Right renal cortex interstitium (tissue), 3 donors: ENCODE measurements at places on chromosomes 3 and 15. TPM values are rescaled to one million over a fixed set of nuclear protein-coding genes. Genes with fewer than 3 reads are reported as not detected.

Gene CHL1
- 20.4 TPM for polyA plus RNA-seq

Gene GRIP2
- polyA plus RNA-seq: 0.67 TPM

Gene GOLGA6B
- polyA plus RNA-seq: not detected

Gene TNNC1
- 9.6 TPM for polyA plus RNA-seq

Gene RAD51
- polyA plus RNA-seq: 17.7 TPM

Gene DNASE1L3
- 14.0 TPM for polyA plus RNA-seq

Gene LZTFL1
- polyA plus RNA-seq: 71.6 TPM

Gene TMEM266
- polyA plus RNA-seq: 11.1 TPM

Gene MYEF2
- 112 TPM for polyA plus RNA-seq

Gene ARHGAP31
- 12.5 TPM for polyA plus RNA-seq

Gene CACNA2D2
- polyA plus RNA-seq: 13.9 TPM

Gene C3orf20
- 0.38 TPM for polyA plus RNA-seq

Gene PATL2
- 0.58 TPM for polyA plus RNA-seq

Gene CELSR3
- 0.81 TPM for polyA plus RNA-seq

Gene COL6A5
- polyA plus RNA-seq: 0.04 TPM

Gene CD86
- 2.5 TPM for polyA plus RNA-seq

Gene CACNA2D3
- polyA plus RNA-seq: 1.6 TPM

Gene HGD
- 88.3 TPM for polyA plus RNA-seq

Gene EPHA3
- polyA plus RNA-seq: 5.3 TPM

Gene CPNE9
- polyA plus RNA-seq: 0.14 TPM

Gene ANKRD63
- polyA plus RNA-seq: 0.18 TPM

Gene CHRNA5
- 6.3 TPM for polyA plus RNA-seq

Gene GOLGA8R
- polyA plus RNA-seq: 4.3 TPM

Gene ST3GAL6
- polyA plus RNA-seq: 85.2 TPM

Gene SLC24A5
- 0.61 TPM for polyA plus RNA-seq

Gene SHC4
- 1.8 TPM for polyA plus RNA-seq

Gene IGSF10
- 2.2 TPM for polyA plus RNA-seq

Gene PRR20G
- not detected for polyA plus RNA-seq

Gene LARP6
- polyA plus RNA-seq: 15.0 TPM

Gene CP
- 0.41 TPM for polyA plus RNA-seq

Gene RSL24D1
- 139 TPM for polyA plus RNA-seq

Gene VPS39
- 61.4 TPM for polyA plus RNA-seq

Gene ZNF35
- 11.5 TPM for polyA plus RNA-seq

Gene TBC1D23
- 39.8 TPM for polyA plus RNA-seq

Gene ATP13A4
- polyA plus RNA-seq: 1.2 TPM

Gene TGM4
- 0.07 TPM for polyA plus RNA-seq

Gene SUSD5
- polyA plus RNA-seq: 5.3 TPM

Gene GOLGA6L10
- polyA plus RNA-seq: 4.2 TPM

Gene TRPM1
- polyA plus RNA-seq: 0.18 TPM

Gene UCN2
- polyA plus RNA-seq: 0.25 TPM

Gene ST6GAL1
- polyA plus RNA-seq: 72.8 TPM

Gene MRPL47
- polyA plus RNA-seq: 59.5 TPM

Gene ADAMTS17
- 2.1 TPM for polyA plus RNA-seq

Gene SGO1
- 9.8 TPM for polyA plus RNA-seq

Gene ESYT3
- 1.4 TPM for polyA plus RNA-seq

Gene ECT2
- 42.3 TPM for polyA plus RNA-seq

Gene LEO1
- polyA plus RNA-seq: 40.9 TPM

Gene MGLL
- polyA plus RNA-seq: 23.0 TPM

Gene ANKRD34C
- polyA plus RNA-seq: 0.04 TPM

Gene PARP6
- 91.9 TPM for polyA plus RNA-seq

Gene NR1I2
- polyA plus RNA-seq: 0.54 TPM
